ENCODE measurements at places on chromosomes 2 and 18.

- DNase-seq: no peak
Observed at GRCh38 chr2:84902526-84902925, 2.9 kb upstream of the TMSB10 start.

DNA sequence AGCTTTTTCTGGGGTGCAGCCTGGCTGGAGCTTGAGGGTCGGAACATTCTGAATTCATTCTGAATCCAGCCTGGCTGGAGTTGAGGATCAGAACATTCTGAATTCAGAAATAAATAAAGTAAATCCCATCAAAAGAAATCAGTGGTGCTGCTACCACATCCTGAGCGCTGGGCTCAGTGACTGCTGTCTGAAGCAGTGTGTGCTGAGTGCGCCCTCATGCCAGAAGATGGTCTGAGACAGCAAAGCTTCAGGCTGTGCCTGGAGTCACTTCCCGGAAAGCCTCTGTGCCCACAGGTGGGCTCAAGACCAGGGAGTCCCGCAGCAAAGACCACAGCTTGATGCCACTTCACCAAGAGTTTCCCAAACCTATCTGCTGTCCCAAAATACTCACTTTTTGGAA is 187.9 kb downstream of the VAPA start:
- no peak for DNase-seq

- no peak for DNase-seq
Observed at GRCh38 chr2:122530814-122531213, 775.4 kb downstream of the TSN start.

DNA sequence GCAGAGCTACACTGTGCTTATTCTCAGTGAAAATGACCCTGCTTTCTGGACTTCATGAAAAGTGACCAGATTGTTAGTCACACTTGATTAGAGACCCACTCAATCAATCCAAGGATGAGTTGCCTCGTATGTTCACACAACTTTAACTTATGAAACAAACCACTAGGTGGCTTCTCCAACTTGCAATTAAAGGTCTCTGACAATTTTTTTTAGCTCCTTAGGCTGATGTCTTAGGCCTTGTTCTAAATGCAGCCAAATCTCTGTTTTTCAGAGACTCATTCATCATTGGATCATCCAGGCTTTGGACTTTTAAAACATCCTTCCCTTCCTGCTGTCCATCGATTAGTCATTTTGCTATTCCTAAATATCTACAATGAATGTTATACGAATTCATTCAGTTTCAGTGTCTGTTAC is 63.4 kb downstream of the MREG start:
- DNase-seq: peak; percentile 52

DNA sequence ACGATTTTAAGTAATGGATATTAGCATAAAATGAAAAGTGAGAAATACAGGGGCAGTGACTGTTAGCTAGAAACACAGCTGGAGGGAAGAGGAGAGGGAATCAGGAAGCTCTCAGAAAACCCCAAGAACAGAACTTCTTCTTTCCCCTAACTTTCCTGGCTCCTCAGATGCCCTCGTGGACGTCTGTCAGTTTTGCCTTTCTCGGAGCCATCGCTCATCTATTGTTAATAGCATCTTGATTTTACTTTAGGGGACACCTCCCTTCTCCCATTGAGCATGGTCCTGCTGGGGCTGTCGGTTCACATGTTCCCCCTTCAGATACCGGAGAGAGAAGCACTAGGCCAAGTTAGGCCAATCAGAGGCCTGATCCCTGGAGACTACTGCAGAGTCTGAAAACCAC is 2.3 kb upstream of the PLEK start:
- no peak for DNase-seq

GRCh38 chr2:235765181-235765820 is 271.5 kb downstream of the AGAP1 start:
- DNase-seq: peak; percentile 80
